MCF 10A (cell line): ENCODE measurements at places on chromosomes 2 and 18.

DNA sequence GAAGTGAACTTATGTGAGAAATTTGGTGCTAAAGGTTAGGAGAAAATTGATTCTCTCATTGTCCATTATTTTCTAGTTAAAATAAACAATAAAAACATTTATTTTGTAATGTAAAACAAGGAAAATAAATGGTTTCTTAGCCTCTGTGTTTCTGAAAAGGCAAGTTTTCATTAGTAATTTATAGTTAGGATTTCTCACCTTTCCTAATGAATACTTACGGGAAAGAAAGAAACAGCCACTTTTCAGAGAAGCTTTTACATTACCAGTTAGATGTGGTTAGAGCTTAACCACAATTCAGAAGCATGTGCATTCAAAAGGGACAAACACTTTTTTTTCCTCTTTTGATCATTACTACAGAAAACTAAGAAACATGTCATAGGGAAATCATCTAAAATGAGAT lies 18.8 kb downstream of the NEMP2 start:
- DNase-seq = no peak

GRCh38 chr18:52701219-52701935 lies 361.4 kb downstream of the DCC start:
- DNase-seq = no peak

- no peak for DNase-seq
Measured at GRCh38 chr2:24912986-24913385, 7.1 kb downstream of the ADCY3 start.

- DNase-seq = no peak
Measured at GRCh38 chr2:228983700-228984099, 287.4 kb downstream of the PID1 start.

- no peak for DNase-seq
Measured at GRCh38 chr18:46411191-46411828, 245.7 kb downstream of the LOXHD1 start.

DNA sequence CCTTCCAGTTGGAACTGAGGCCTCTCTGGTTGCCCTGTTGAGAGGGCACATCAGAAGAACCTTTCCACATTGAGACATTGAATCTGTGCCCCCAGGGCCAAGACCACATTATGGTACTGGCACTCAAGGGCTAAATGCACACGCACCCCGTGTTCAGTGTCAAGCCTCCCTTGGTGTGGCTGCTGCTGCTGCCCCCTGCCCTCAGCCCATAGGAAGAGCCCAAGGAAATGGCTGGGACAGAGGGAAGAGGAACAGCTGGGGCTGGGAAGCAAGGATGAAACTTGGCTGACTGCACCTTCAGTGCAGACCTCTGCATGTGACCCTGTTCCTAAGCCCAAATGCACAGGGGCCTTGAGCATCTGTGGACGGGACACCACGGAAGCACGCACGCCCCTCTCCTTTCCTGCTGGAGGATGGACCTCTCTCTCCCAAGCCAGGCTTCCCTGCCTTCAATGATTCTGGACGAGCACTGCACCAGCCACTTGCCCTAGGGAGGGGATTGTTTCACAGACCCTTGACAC lies 40.2 kb downstream of the NIFK start:
- DNase-seq = no peak

GRCh38 chr2:142380372-142380771 lies 249.6 kb upstream of the LRP1B start:
- no peak for DNase-seq

- DNase-seq = peak; percentile 62
Measured at GRCh38 chr2:156935616-156936015, 321.9 kb upstream of the GALNT5 start.

DNA sequence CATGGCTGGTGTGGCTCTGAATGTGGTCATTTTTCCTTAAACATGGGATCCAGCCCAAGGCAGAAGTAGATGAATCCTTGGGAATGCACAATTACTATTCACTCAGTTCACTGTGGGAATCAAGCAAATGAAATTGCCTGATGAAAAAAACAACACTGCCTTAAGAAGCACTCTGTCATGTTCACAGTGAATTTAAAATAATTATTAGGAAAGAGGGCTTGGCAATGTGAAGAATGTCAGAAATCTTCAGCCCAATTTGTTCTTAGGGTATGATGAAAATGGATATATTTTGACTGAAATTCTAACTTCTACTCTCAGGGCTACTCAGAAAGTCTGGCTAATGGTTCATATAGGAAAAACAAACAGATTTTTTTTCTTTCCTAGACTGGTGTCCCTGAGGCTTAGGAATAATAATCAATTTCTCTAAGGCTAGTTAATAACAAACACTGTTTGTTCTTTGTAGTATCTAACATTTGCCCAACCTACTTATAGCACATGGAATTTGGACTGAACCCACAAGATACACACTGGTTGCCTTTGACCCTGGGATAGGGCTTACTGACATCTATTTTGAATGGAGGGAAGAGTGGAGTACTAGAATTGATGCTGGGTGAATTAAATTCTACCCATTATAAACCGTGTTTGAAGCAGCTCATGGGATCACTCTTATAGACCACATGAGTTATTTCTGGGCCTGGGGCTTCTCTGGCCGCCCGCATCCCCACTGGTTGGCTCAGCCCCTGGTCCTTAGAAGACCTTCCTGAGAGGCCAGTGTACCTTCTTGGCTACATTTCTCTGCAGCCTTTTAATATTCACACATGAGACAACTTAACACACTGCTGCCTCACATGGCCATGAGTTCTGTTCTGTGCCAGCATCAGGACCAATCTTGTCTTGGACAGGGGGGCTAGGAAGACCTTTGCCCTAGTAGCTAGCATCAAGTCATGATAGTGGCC lies 8.3 kb upstream of the MRPL33 start:
- no peak for DNase-seq

- no peak for DNase-seq
Measured at GRCh38 chr2:142330458-142330857, 199.6 kb upstream of the LRP1B start.

DNA sequence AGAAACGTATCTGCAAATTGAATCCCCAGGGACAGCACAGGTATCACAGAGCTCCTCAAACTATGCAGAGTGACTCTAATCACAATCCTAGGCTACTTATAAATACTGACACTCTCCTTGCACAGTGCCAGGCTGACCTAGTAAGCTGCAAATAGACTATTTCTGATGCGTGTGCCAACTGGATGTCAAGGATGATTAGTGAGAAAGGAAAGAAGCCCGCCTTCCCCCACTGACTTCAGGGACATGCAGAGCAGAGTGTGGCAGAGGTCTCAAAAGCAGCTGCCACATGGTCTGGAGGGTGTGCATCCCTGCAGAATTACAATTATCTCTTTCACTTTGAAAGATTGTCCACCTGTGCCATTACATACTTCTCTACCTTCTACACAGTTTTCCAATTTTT lies 235.6 kb downstream of the CPS1 start:
- DNase-seq = no peak

DNA sequence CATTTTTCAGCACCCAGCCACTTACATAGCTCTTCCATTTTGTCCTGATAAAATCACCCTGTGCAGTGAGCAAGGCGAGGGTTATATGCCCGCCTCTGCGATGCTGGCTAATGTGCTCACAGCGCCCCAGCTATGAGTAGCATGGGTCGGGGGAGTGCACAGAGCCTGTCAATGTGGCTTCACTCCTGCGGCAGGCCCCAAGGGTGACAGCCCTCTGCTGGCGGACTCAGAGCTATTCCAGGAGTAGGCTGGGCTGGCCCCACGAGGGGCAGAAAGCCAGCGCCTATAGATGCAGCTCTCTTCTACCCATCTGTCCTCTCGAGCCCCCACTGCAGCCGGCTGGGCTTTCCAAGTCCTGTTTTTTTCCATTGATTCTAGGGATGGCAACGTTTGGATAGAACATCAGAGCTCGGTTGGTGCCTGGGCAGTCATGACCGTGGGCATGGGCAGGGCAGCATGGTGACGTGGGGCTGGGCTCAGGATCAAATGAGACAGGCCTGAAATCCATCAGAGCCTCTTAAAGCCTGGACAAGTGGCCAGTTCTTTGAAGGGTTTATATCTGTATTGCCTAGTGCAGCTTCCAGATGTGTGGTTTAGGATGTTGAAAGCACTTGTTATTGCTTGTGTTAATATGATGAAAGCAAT lies 134.7 kb downstream of the MCFD2 start:
- DNase-seq = no peak

DNA sequence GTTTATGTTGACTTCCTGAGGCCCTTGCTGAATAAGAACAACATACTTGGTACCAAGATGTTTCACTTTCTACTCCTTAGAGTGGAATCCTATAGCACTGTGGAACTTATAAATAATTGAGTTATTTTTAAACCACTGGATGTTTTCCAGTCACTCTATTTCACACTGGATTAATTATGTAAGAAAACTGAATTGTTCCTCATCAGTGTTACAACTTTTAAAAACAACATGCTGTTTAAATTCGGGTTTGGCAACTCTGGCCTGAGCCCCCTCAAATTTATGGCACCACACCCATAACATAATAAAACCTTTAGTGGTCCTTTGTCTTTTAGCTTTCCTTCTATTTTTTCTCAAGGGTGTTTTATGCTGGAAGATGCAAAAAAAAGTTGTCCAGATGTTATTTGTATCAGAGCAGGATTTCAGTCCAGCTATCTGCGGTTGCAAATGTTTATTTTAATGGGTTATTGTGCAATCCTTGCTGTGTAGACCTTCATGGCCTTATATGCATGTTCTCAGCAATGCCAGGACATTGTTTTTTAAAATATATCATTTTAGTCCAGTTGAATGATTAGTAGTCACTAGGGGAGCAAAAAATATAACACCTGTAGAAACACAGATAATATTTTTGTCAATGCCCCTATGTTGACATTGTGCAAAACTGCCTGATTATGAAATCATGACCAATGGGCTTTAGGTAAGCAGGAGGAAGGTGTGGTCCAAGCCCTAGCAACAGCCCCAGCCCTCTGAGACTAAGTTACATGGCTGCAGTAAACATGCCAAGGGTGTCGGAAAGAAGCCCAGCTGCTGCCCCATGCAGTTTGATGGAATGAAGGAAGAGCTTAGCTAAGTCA lies 638.0 kb upstream of the ZEB2 start:
- DNase-seq = peak; percentile 89

- no peak for DNase-seq
Measured at GRCh38 chr2:172510088-172510487, 45.8 kb upstream of the PDK1 start.

GRCh38 chr18:22314420-22314819 lies 103.3 kb downstream of the CTAGE1 start:
- DNase-seq = no peak

DNA sequence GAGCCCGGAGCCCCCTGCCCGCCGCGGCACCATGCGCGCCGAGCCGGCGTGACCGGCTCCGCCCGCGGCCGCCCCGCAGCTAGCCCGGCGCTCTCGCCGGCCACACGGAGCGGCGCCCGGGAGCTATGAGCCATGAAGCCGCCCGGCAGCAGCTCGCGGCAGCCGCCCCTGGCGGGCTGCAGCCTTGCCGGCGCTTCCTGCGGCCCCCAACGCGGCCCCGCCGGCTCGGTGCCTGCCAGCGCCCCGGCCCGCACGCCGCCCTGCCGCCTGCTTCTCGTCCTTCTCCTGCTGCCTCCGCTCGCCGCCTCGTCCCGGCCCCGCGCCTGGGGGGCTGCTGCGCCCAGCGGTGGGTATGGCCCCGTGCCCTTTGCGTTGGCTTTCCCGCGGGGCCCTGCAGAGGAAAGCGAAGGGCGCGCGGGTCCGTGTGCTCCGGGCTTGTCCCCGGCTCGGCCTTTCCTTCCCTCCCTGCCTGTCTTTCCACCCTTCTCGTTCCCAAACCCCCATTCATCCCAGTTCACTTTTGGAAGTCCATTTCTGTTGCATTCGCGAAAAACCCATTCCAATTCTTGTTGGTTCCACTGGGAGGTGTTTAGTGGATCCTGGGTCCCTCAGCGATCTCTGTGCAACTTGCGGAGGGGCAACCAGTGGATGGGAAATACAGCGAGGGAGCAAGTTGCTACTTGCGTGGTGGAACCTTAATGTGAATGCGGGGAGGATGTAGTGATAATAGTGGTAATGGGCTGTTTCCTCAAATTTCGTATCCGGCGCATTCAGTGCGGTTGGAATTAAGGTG lies 599 bp downstream of the ADAM23 start:
- no peak for DNase-seq

DNA sequence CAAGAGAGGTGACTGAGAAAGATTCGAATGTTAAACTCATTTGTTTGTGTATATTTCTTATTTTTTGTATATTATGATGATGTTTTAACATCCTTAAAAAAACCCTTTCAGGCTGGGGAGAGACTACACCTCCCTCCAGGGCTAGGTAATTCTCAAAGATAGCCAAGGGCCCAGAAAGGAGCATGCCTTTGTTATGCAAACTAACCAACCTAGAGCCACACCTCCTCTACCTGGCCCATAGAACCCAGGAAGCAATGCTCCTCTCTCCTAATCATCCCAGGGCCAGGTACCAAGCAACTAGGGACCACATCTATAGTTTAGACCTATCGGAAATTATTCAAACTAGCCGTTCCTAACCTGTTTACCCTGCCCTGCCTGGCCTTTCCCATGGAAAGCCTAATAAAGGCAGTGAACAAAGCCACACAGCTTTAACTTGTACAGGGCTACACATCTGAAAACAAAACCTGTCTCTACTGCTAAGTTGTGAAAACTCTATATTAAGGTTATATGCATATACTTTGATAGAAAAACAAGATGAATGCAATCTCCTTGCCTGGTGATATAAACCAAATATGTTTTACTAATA lies 79.7 kb downstream of the COLEC12 start:
- no peak for DNase-seq

DNA sequence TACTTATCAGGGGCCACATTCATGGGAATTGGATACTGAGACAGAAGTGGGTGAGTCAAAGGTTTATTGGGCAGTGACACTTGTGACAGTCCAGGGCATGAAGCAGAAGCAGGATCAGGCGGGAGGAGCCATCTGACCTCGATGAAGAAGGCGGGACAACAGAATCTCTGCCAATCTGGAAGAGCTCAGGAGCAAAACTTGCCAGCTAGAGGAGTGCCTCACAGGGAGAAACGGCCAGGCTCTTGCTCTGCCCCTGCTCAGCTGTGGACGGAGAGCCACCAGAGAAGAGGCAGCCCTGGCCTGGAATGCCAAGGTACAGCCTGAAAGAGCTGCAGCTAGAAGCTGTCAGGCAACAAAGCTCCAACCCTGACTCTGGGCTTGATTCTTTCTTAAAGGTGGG lies 16.9 kb downstream of the DAW1 start:
- peak; percentile 17 for DNase-seq

GRCh38 chr2:127621981-127622431 lies 23.9 kb upstream of the GPR17 start:
- no peak for DNase-seq

DNA sequence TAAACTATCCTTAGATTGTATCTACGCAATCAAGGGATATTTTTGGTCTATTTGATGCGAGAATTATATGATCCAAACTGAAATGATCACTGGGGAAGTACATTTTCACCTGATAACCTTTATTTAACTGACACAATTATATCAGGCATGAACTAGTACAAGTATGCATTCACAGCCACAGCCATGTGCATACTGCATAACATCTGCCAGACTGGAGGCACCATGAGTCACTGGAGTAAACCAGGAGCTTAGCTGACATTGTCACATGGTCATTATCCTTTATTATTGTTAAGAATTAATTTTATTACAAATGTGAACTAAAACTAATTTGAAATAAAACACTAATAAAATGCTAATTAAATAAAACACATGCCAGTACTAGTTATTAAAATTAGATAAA lies 1127.1 kb downstream of the DPP10 start:
- peak; percentile 9 for DNase-seq
